ENCODE measurements at places on chromosomes 7 and 10.

GRCh38 chr10:7310076-7310475 lies 100.8 kb downstream of the SFMBT2 start:
- no peak for DNase-seq

DNA sequence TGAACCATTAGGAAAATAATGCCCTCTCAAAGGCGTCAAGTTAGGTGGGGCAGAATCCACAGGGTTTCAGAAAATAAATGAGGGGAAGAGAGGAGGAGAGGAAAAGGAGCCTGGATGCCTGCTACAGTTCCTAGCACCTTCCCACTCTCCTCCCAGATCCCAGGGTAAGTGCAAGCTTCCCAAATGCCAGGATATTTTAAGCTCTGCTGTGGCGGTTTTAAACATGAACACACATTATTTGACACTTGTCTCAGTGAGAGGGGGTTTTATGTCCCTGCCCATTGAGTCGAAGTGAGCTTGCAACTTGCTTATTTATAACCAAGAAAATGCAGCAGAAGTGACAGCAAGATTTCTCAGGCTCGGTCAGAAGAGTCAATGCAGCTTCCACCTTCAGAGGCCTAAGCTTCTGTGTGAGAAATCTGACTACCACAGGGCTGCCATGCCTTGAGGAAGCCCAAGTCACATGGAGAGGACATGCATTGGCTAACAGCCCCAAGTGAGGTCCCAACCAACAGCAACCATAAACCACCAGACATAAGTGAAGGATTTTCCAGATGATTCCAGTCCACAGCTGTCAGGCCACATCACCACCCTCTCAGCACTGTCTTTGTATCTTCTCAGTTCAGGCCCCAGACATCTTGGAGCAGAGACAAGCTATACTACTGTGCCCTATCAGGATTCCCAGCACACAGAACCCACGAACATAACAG lies 17.9 kb upstream of the BMPER start:
- no peak for DNase-seq

GRCh38 chr7:14604606-14605005 lies 297.9 kb downstream of the DGKB start:
- no peak for DNase-seq

DNA sequence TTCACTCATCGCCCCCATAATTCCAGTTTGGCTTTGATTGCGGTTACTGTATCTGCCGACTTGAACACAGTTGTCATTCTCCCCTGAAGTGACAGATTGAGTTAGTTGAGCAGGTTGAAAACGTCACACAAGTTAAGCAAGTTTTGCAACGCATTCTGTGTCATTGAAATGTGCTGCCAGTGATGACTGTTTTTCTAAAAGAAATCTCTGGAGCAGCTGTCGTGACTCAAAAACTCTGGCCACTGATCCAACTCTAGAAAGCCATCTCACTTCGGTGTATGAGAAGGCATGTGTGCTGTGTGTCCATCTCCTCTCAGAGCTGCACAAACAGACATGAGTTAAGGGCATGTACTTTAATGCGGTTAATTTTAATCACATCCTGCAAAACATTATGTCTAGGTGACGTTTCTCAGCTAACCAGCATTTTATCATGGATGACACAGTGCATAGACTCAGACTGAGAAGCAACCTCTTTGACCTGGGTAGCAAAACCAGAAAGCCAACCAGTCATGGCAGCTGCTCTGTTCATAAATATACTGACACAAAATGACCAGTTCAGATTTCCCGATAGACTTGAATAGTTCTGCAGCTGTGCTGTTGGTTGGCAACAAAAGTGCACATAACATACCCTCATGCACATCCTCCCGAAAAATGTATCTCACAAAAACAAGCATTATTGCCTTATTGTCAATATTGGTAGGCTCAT lies 69.3 kb downstream of the CSTF2T start:
- DNase-seq: no peak

DNA sequence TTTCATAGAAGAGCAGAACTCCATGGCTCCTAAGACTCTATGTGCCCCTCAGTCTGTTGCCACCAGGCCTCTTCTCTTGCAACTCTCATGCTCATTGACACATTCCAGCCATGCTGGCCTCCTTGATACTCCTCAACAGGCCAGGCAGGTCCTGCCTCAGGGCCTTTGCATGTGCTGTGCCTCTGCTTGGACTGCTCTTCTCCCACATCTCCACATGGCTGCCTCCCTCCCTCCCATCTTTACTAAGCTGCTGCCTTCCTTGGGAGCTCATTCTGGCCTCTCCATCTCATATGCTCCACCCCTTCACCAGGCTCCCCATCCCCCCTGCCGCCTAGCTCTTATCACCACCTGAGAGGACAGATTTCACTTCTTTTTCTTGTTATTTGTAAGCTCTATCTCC lies 103.8 kb upstream of the GPR26 start:
- DNase-seq: peak; percentile 20
